ENCODE measurements at places on chromosomes 3 and 15.

- peak; percentile 98 for DNase-seq
Measured at GRCh38 chr3:52455283-52456168, at the start of gene NISCH. Gene NISCH, plus strand, starts transcription at chr3:52455604. Its CDS starts 38 bp downstream, at chr3:52455642.

DNA sequence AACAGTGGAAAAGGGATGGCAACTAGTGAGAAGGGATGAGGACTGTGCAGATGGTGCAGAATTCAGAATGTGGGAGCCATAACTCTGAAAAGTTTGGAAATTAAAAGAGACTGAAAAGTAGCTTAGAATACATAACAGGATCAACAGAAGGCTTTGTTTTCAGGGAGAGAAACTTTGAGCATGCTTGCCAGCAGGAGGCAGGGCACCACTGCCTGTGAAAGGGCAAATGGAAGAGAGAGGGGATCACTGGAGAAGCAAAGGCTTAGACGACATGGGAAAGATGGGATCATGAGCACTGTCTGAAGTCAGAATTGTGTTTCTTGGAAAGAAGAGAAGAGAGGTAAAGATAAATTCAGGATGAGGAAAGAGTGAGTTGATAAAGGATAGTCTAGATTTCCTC lies 99.6 kb downstream of the ABI3BP start:
- no peak for DNase-seq

GRCh38 chr3:57026944-57027343 lies 33.5 kb upstream of the SPATA12 start:
- DNase-seq: no peak

DNA sequence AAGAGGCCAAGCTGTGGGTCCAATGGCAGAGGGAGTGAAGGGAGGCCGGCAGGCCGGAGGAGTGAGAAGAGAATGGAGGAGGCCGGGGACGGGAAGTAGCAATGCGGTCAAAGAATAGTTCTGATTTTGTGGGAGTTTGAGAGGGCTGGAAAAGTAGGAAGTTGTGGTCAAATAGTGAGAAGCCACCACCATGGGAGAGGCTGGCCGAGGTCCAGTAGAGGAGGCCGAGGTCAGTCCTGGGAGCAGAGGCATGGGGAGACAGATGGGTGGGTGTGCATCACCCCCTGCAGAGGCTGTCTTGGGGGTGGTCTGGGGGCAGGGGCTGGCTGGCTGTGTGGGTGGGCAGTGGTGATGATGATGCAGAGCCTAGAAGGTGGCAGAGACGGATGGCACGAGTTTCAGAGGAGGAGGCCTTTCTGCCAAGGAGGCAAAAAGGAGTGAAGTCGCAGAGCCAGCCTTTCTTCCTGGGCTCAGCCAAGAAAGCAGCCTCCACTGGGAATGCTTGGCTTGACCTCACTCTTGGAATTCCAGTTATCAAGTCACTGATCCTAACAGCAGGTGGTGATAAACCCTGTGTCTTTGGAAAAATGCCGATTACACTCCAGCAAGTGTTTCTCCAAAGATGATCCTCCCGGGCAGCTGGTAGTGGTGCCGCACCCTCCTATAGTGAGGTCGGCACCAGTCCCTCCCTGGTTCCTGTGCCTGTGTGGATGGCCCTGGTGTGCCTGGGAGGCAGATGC lies 57.3 kb downstream of the ARNT2 start:
- no peak for DNase-seq

DNA sequence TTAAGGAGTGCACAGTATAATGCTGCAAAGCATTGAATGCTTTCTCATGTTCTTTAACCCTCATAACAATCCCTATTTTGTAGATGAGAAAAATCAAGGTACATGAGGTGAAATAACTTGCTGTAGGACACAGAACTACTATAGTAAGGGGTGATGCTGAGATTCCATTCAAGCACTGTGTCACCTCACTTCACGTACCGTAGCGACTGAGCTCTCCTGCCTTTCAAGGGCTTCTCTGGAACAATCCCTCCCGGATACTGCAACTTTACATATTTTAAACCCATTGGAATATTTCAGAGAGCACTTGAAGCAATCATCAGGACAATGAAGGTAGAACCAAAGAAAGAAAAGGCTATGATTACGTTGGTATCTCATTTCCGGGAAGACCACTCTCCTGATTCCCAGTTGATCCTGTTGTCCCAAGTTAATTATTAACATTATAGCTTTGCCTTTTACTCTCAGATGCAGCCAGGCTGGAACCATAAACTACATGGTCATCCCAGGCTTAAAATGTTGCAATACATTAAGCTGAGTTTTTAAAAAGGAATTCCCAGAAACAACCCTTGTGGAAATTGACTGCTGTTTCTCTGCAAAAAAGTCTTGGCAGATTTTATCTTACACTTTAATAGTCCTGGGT lies 252.2 kb upstream of the IGF1R start:
- DNase-seq: no peak

- DNase-seq: no peak
Measured at GRCh38 chr3:159451067-159451466, 537.6 kb upstream of the IL12A start.

GRCh38 chr3:167146911-167147310 lies 233.2 kb downstream of the ZBBX start:
- no peak for DNase-seq

- no peak for DNase-seq
Measured at GRCh38 chr3:181868576-181869082, 156.9 kb downstream of the SOX2 start.

DNA sequence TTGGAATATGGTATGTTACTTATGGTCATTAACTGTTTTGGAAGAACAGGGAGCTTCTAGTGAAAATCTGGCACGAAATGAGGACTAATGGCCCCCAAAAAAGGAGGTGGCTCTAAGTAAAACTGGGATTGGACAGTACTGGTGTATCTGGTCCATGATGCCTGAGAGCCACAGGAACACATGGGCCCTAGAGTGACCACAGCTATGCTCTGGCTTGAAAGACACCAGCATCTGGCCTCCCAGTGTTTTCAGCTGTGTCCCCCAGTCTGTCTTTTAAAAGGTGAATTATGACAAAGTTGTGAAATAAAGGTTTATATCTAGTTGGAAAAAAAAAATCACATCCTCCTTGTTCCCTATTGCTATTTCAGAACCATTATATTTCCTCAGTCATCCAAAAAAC lies 64.5 kb downstream of the GSK3B start:
- DNase-seq: no peak

GRCh38 chr3:53114412-53115074 lies 15.7 kb downstream of the RFT1 start:
- DNase-seq: no peak
